ENCODE measurements at places on chromosomes 11 and 22. TPM values are rescaled to one million over a fixed set of nuclear protein-coding genes. Genes with fewer than 3 reads are reported as not detected.

DNA sequence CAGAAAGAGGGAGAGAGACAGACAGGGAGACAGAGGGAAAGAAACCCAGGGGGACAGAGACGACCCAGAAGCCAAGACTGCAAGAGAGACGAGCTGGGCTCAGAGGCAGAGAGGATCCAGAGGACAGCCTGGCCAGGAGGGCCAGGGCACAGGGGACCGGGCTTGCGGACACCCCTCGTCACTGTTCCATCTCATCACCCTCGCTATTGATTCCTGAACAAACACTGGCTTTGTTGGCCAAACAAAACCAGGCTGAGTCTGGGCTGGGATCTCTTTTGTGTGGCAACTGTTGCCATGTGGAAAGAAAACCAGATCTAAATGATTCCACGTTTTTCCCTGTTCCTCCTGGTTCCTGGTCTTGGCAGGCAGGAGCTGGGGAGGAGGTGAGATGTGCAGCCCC is 339.4 kb downstream of the MN1 start:
- DNase-seq, result no peak

GRCh38 chr22:47335460-47335859 is 573.0 kb downstream of the TBC1D22A start:
- DNase-seq, result no peak

DNA sequence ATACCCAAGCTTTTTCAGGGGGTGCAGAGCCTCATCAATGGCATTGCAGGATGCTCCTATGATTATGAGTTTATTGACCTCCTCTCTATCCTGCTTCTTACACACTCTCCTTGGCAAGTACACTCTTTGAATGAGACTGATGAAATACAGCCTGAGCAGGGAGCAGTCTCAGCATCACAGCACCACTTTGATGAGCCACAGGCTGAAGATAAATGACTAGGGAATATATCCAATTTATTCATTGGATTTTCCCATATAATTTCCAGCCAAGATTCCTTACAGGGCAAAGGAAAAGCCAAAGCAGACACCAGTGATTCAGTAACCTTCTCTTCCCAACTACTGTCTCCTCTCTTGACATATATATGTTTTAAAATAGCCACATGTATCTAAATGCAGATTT is 79.2 kb downstream of the CASP12 start:
- DNase-seq, result no peak

GRCh38 chr11:47348859-47349258 is 3.6 kb downstream of the MYBPC3 start:
- DNase-seq, result no peak

DNA sequence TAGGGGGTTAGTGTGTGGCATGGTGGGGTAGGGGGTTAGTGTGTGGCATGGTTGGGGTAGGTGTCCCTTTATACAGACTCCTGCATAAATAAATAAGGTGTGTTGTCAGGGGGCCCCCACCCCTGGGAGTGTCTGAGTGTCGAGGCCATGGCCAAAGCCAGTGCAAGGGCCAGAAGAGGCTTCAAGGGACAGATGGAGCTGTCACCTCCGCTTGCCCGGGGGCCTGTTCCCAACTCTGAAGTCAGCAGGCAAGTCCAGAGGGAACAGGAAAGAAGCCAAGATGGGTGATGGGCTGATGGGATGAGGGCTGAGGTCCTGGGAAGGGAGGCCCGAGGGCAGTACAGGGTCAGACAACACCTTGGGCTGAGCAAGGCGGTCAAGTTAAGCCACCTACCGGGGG is 997.8 kb downstream of the BRD1 start:
- DNase-seq, result no peak

- peak; percentile 55 for DNase-seq
Observed at GRCh38 chr11:57646799-57647303, 2.9 kb downstream of the YPEL4 start.

DNA sequence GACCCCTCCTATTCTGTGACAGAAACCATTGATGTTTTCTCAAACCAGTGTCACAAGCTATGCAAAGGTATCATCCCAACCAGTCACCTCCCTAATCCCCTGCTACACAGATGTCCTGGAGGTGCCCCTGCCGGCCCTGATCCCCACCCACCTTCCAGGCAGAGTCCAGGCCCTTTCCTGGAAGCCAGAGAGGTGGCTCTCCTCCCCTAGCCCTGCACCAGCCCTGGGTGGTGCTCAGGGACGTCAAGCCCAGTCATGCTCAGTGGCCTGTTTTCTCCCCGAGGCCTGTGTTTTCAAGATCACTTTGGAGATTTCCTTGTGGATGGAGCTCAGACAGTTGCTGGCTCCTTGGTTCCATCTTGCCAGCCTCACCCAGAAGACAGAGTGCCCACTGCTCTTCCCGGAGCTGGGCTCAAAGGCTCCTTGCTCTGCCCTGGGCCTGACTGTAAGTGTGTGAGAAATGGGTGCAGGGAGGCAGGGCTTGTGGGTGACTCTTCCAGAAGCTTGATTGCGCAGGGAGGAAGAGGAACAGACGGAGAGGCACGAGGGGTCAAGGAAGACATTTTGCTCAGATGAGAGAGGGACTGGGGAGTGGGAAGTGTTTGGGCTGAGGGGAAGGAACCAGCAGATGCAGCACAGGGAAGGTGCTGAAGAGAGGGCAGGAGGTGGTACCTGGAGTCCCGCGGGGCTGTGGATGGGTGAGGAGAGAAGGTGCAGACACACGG is 11.3 kb downstream of the P2RY6 start:
- peak; percentile 31 for DNase-seq

Gene SDHAF2
- 51.3 TPM for total RNA-seq

DNA sequence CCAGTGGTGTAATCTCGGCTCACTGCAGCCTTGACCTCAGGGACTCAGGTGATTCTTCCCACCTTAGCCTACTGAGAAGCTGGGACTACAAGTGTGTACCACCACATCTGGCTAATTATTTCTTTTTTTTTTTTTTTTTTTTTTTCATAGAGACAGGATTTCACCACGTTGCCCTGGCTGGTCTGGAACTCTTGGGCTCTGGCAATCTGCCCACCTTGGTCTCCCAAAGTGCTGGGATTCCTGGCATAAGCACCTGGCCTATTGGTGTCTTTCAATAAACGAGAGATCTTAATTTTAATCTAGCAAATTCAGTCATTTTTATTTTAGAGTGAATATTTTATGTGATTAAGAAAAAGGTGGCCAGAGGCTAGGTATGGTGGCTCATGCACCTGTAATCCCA is 40.1 kb downstream of the DGCR2 start:
- DNase-seq, result no peak

Gene GVQW3
- 0.26 TPM for total RNA-seq

Gene OR52H1
- not detected for total RNA-seq

GRCh38 chr22:39765046-39765445 is 128.5 kb downstream of the ENTHD1 start:
- no peak for DNase-seq

Gene BEST1
- total RNA-seq, result 3.7 TPM

DNA sequence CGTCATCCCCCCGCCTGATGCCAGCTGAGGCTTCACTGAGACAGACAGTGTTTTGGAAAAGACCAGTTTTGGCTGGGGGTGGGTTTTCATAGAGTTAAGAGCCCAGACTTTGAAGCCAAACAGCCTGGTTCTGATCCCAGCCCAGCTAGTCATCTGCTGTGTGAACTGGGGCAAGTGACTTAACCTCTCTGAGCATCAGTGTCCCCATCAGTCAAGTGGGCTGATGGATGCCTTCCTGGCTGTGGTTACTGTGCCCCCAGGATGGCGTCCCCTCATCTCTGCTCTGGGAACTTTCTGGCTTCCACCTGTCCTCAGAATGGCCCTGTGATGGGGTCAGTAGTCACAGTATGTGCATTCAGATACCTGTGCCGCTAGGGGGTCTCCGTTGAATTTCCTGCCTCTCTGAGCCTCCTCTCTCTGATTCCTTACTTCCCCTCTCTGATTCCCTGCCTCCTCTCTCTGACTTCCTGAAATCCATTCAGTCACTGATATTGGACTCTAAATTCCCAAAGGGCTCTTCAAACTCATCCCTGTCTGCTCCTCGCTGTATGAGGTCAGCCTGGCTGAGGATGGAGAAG is 2.4 kb downstream of the RASD2 start:
- DNase-seq, result no peak
